ENCODE measurements at places on chromosomes 1 and 21.

- DNase-seq = no peak
Measured at GRCh38 chr1:207069858-207070506, 16.9 kb downstream of the PFKFB2 start.

DNA sequence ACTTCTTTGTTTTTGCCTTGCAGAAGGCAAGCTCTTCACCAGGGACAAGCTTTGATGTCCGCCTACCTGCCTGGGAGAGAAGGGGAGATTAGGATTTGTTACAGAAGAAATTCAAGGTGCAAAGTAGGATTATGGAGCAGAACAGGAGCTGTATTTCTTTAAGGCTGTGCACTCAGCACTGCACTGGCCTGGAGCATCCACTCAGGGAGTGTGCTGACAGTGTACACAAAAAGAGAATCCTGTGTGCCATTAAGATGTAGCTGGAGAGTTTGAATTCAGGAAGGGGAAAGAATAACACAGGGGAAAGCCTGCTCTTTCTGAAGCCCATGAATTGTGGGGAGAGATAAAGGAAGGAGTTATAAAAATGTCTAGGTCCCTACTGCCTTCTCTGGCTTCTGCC lies 137.7 kb upstream of the ETS2 start:
- no peak for DNase-seq

DNA sequence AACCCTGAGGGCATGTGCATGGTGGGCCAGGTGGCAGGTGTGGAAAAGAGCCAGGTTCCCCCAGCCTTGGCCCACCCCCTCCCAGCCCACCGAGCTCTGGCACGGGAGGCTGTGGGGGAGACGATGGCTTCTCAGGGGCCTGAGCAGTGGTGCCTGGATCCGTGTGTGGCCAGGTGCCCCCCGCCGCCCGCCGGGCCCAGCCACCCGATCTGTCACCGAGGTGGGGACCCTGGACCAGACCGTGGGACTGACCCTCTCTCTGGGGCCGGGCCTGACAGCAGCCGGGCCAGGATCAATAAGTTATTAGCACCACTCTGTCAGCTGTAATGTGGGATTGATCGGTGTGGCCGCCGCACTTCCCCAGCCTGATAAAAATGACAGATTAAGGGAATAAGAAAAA lies 13.8 kb downstream of the SAMD11 start:
- no peak for DNase-seq

- DNase-seq = no peak
Measured at GRCh38 chr1:59396387-59396786, 99.5 kb downstream of the FGGY start.

- DNase-seq = no peak
Measured at GRCh38 chr1:81811757-81812371, 11.1 kb downstream of the ADGRL2 start.

GRCh38 chr21:34611528-34611927 lies 3.4 kb downstream of the RCAN1 start:
- DNase-seq = no peak

- DNase-seq = no peak
Measured at GRCh38 chr1:160755911-160756848, 17.1 kb downstream of the SLAMF7 start.

DNA sequence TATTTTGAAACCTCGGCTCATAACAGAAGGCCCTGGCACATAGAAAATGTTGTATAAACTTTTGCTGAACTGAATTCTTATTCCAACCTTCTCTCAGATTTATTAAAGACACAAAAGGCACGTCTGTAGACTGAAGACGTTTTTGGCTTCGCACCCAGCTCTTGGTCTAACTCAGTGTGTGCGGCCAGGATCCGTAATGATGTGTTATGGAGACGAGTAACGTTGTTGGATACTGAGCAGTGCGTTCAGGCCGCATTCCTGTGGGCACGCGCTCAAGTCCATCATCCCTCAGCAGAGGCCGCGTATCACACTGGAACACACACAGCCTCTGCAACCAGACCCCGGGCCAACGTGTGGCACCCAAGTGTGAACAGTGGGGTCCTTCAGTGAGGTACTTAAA lies 154.8 kb upstream of the RAB4A start:
- DNase-seq = peak; percentile 94

GRCh38 chr1:195113471-195113870 lies 1494.8 kb downstream of the KCNT2 start:
- DNase-seq = no peak

DNA sequence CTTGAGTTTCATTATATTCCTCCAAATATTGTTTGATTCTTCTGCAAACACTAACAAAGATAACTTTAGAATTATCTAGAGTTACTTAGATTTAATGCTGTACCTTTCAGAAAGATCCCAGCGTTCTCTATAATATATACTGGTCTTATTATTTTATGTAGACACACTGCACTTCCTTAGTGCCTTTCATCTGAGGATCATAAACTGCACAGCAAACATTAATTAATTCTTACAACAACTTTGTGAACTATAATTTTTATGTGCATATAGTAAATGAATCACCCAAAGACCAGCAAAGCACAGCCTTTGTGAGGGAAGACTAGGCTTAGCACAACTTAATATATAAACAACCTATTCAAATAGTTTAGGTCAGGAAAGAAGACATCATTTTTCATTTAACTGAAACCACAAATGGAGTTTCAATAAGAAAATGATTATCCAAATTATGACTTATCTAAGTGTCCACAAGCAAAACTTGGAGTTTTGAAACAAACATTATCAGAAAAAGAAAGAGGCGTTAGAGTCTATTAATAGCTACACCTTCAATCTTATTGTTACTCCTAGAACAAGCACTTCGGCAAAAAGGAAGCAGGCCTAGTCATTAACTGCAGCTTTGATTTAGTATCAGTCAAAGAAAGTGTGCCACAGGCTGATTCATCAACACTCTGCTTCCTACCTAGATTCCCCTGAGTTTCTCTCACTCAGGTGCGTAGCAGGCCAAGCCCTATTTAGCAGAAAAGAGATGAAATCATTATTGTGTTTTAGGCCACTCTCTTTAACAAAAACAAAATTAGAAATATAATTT lies 22.5 kb upstream of the RC3H1 start:
- DNase-seq = no peak

DNA sequence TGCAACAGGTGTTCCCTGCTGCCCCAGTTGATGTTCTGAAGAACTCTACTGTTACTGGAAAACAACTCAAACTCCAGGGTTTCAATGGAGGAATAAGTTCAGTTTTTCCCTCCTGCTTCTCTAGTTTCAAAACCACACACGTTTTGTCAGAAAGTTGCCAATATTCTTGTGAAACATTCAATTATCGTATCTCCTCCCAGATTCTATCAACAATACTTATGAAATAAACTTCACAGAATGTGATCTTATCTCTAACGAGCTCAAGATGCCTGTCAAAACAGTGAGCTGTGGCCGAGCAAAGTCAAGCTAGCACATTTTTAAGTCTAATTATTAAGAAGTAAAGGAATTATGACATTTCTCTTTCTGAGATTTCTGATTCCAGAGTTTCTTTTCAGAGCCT lies 4.7 kb downstream of the OR2B11 start:
- DNase-seq = no peak

GRCh38 chr1:55684131-55684650 lies 469.0 kb upstream of the USP24 start:
- DNase-seq = no peak

- no peak for DNase-seq
Measured at GRCh38 chr1:248055261-248055660, 8.6 kb downstream of the OR2L3 start.

DNA sequence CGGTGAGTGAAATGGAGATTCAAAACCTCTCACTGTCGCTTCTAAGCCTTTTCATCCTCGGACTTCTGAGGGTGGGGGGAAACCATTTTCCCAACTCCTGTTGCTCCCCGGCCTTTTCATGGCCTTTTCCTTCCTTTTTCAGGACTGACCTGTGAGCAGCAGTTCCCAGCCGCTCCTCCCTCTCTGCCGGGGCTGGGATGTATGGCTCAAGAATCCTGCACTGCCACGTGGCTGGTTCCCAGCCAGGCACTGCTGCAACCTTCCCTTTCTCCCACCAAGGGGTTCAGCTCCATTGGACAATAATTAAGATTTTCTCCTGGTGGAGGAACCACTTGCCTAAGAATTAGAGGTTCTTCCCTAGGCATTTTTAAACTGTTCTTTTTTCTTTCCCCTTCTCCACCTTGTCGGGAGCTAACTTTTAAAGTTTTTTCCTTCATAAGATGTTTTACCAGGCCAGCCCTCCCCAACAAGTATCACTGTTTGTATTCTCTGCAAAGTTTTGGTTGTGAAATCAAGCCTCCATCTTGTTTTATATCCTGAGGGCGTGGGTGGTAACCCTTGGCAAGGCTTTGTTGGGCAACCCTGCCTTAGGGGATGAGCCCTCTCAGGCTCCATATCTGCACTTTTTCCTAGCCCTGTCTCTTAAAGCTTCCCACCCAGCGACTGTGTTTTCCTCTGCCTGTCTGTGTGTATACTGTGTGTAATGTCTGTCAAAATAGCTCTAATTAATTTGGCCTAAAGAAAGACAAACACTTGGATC lies 1166.6 kb upstream of the ADGRL2 start:
- no peak for DNase-seq

- no peak for DNase-seq
Measured at GRCh38 chr1:46484783-46485490, 4.7 kb upstream of the DMBX1 start.

- no peak for DNase-seq
Measured at GRCh38 chr21:45071874-45072737, 2.3 kb upstream of the ADARB1 start.

- no peak for DNase-seq
Measured at GRCh38 chr1:20936621-20937020, 149.5 kb upstream of the HP1BP3 start.

Data from left lung (tissue), 14 donors.